ENCODE measurements at places on chromosomes 12 and 14.

- no peak for DNase-seq
Observed at GRCh38 chr12:102204025-102204424, 6.4 kb upstream of the PMCH start.

DNA sequence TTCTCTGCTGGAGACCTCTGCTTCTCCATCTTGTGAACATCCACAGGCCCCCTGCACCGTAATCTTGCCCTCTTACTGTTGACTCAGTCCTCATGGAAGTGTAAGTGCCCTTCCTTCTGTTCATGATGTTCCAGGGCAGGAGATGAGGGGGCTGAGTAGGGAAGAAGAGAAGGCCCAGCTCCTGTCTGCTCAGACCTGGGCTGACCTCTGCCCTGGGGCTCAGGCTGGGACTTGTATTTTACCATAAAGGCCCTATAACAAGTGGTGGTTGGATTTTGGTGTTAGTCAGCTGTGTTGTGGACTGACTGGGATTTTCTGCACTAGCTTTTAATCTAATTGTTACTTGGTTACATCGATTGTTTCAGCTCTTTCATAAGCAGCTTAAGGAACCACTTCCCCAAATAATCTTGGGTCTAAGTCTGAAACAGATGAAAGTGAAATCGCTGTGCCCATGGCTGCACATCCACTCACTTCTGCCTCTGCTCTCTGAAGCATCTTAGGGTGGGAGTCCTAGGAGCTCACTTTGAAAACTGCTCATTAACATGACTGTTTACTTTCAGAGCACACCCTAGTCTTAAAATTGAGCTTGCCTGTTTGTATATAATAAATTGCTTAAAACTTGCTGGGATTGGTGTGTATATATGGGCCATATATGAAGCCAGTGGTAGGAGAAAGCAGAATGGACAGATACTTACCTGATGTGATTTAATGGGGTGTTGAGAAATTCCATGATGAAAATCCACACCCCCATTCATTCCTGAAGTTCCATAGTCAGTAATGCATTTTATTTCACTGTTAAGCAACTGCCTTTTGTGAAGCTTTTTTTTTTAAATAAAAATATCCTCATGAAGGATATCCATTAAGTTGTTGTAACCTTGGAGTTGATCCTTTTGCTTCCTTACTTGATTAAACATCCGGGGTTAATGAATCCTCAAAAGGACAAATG, 17.7 kb downstream of the C12orf71 start:
- DNase-seq = no peak

- no peak for DNase-seq
Observed at GRCh38 chr14:89430391-89431236, 13.6 kb upstream of the FOXN3 start.

DNA sequence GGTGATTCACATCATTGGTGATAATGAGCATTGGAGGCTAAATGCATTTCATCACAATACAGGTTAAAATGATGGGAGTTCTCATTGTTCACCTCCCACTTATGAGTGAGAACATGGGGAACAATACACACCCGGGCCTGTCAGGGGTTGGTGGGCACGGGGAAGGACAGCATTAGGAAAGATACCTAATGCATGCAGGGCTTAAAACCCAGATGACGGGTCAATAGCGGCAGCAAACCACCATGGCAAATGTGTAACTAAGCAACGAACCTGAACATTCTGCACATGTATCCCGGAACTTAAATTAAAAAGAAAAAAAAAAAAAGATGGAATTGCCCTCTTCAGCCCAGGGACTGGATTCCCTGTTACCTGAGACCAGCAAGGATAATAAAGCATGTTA, 2.3 kb upstream of the LUM start:
- no peak for DNase-seq

DNA sequence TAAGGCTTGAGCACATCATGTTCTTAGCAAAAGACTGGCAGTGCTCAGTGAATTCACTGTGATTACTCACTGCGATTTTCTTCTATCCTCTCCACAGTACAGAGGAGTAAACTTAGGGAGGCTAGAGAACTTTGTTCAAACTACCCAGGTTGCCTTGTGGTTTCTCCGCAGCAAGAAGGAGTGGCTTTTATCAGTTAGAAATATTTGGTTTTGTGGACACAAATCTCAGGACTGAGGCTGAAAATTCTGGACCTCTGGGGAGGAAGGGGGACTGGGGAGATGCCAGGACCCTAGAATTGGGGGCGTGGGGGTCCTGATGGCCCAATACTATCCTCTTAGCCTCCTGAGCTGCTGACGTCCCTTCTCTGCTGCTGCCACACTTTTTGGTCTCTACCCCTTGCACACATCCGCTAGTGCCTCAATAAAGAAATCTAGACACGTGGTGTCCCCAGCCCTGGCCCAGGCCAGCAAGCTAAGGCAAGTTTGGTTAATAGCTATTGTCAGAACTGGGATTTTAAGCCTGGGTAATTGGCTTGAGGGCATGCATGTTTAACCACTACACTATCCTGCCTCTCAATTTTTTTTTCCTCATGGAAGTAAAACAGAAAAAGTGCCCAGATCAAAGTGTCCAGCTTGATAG, 842 bp downstream of the OAS2 start:
- DNase-seq = no peak

- DNase-seq = no peak
Observed at GRCh38 chr14:103692159-103692558, 23.1 kb downstream of the XRCC3 start.

DNA sequence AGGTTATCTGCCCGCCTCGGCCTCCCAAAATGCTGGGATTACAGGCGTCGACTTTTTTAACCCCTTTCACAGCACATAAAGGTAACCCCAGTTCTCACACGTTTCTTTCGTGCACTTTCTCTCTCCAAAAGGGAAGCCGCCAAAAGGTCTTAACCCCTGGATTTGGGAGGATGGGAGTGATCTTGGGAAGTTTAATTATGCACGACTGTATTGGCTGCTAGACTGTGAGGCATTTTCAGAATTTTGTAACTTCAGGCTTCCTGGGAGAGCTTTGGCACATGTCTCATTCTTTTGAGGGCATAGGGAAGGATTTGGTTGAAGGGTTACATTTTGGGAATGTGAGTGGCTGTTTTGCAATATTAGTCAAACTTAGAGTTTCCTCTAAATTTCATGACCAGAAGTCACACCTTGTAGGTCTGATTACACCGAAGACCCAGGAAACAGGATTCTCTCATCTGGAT, 1.4 kb upstream of the SMARCC2 start:
- no peak for DNase-seq

GRCh38 chr12:102690253-102690652, 209.9 kb upstream of the IGF1 start:
- DNase-seq = no peak

GRCh38 chr14:103195828-103196615, 72.8 kb downstream of the TNFAIP2 start:
- DNase-seq = no peak

- peak; percentile 42 for DNase-seq
Observed at GRCh38 chr14:76876076-76876475, 49.9 kb downstream of the LRRC74A start.

- no peak for DNase-seq
Observed at GRCh38 chr14:77026930-77027537, 1.5 kb downstream of the IRF2BPL start.

DNA sequence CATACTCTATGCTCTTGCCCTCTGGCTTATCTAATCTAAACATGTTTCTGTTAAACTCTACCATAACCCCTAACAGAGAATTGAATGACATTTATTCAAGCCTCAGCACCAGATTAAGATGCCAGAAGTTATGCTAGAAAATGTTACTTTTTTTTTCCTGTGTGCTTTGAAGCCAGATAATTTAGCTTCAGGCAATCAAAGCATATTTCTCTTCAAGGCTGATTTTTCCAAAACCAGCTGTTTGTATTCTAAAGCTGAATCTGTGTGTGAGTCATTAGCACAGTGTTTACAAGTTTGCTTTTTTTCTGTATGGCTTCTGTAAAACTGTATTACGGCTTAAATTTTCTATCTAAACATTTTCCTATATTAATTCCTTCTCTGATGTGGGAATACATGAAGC, 326.1 kb downstream of the FSCB start:
- DNase-seq = no peak

- no peak for DNase-seq
Observed at GRCh38 chr12:15633201-15633600, 156.0 kb downstream of the EPS8 start.

GRCh38 chr14:99792210-99792535, 1.0 kb upstream of the EML1 start:
- no peak for DNase-seq

- no peak for DNase-seq
Observed at GRCh38 chr12:12083688-12084087, 12.9 kb downstream of the BCL2L14 start.

- no peak for DNase-seq
Observed at GRCh38 chr12:84034871-84035270, 877.7 kb downstream of the SLC6A15 start.

DNA sequence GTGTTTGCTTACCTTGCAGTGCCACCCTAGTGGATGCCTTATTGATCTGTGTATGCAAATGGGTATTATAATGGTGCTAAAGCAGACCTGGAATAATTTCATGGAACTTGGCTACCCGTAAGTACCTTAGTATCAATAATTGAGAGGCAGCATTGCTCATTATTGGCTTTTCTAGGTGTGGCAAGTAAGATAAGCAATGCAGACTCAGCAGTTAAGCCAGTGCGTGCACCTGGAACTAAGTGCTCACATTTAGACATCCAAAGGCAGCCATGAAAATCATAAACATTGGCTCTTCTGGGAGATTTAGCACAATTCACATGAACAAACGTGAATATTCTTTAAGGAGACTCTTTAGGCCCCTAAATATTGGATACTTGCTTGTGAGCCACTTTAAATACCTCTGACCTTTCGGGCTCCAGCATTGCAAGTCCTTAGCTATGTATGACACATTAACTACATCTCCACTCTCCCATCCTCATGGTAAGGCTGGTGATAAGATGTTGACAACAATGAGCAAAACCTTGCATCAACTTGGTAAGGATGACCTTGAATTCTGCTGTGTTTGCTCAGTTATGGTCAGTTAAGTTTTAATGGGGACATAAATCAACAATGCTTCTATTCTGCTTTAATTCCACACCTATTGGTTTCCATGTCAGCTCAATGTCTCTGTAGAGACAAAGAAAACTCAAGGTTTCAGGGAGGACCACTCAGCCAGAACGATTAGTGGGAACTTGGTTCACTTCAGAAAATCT, 112.0 kb downstream of the SLC5A8 start:
- peak; percentile 80 for DNase-seq

- DNase-seq = no peak
Observed at GRCh38 chr12:124722878-124723277, 140.8 kb downstream of the SCARB1 start.

DNA sequence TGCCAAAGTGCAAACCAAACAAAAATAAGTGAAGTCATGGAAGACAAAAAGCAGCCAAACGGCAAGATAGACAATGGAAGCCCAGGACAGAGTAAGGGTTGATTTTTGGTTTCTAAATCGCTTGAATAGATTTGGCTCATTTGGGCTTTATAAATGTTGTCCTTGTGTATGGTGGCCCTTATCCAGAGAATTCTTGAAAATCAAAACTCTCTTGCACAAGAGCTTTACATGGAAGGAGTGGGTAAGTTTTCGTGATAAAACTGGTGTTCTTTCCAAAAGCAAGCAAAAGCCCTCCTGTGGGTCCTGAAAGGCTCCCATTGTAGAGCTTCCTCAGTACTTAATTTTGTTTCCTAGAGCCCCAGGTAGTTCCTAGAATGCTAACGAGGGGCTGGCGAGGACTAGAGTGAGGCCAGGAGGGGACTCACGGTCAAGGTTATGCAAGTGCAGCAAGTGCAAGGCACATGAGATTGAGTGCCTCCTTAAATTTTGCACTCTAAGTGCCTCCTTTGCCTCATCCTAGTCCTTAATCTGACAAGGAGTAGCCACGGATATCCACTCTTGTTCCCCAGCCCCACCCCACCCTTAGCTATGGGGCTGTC, 4.1 kb downstream of the SIX6 start:
- DNase-seq = no peak

GRCh38 chr12:95184121-95184520, 33.1 kb downstream of the FGD6 start:
- no peak for DNase-seq

DNA sequence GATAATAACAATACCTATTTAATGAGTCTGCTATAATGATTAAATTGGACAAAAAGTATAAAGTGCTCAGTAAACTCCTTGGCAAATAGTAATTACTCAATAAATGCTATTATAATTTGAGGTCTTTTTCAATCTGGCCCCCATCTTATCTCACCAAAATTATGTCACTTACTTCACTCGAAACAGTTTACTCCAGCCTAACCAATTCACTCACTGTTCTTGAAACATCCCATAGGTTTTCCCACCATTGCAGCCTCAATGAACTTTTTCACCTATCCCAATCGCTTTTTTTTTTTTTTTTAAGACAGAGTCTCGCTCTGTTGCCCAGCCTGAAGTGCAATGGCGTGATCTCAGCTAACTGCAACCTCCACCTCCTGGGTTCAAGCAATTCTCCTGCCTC, 17.5 kb upstream of the PRKAG1 start:
- DNase-seq = no peak

DNA sequence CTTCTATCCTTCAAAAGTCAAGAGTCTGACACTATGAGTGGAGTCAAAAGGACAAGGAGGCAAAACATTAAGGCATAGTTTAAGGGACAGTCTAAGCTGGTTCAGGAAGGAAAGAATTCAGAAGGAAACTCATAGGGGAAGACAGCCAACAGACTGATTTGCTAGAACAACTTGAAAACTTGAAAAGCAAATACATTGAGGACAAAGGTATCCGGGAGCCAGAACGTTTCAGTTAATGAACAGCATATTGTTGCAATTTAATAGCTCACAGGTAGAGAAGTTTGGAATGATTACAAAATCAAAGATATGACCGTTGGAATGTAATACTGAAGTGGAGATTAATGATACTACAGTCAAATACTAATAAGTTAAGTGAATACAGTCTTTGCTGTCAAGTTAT, 312.8 kb upstream of the RPL10L start:
- DNase-seq = no peak

GRCh38 chr12:69024907-69025306, 91.9 kb upstream of the CPM start:
- no peak for DNase-seq

GRCh38 chr12:101276433-101276832, 3.5 kb upstream of the UTP20 start:
- DNase-seq = no peak

GRCh38 chr12:106359646-106360399, 2.3 kb downstream of the POLR3B start:
- no peak for DNase-seq

DNA sequence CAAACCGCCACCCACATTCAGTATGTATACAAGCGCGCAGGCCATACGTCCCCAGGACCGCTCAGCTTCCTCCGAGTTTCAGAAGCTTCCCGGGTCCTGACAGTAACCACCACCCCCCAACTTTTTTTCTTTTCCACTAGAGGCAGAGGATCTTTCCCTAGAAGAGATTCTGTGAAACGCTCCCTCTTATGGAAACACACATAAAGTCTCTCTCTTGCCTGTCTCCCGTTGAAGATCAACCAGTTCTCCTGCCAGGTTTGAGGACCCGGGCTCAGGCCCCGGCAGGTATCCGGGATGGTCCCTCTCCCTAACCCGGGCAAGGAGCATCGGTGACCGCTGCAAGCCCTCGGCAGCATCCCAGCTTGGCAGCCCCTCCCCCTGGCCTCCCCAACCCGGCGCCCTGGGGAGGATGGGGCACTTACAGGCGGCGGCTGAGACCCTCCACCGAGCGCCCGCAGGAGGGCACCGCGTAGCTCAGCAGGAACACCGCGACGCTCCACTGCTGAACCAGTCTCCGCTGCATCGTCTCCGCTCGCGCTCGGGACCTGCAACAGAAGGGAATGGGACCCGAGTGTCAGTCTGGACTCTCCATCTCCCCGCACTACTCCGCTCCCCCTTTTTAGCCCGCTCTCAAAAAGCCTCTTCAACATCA, 3.4 kb downstream of the PTHLH start:
- DNase-seq = no peak
